ENCODE measurements at places on chromosomes 6 and 20.

- no peak for DNase-seq
Observed at GRCh38 chr6:117829594-117830319, 77.3 kb upstream of the SLC35F1 start.

DNA sequence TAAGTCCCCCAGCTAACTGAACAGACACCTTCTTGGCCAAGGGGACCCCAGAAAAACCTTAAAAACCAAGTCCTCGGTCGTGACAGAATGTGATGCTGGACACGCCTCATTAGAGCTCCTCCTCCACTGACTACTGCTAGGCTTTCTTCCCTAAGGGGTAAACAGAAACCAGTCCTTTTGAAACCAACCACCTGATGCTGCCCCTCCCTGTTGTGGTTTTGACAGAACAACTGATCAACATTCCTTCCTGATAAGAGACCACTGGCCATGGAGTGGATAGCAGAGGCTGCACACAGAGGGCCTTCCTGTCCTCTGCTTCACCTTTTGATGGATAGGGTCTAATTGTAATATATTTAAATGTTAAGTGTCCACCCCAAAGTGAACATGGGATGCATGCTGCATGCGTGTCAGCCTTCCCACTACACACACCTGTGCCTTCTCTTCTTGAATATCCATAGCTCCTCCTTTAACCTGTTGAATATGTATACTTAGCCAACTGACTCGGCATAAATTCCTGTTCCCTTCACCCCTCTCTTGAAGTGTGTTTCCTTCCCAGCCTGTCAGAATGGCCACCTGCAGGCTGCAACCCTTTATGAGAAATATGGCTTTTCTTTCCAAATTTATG is 27.9 kb upstream of the SLC2A12 start:
- no peak for DNase-seq

DNA sequence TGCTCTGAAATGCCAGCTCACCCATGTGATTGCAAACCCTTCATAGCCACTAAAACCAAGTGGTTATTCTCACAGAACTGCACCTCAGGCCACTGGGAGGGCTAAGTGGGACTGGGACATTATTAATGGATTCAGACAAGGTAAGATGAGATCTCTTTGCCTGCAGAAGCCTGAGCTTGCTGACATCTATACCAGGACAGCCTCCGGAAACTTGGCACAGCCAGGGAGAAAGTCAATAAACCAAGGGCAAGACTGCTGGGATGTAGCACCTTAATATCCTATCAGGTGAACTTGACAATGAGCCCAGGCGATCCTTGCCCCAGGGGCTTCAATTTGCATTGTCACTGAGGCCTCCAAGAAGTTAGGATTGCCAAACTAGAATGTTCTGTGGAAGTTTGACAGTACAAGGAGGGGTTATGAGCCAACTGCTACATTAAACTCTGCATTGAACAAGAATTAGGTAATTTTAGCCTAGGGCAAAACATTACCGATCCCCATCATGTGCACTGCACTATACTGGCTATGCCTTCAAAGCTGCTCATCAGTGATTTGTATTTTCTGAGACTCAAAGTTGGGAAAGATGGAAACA is 60.1 kb upstream of the RALGAPA2 start:
- DNase-seq = no peak

- no peak for DNase-seq
Observed at GRCh38 chr6:146211646-146212045, 182.8 kb downstream of the GRM1 start.

DNA sequence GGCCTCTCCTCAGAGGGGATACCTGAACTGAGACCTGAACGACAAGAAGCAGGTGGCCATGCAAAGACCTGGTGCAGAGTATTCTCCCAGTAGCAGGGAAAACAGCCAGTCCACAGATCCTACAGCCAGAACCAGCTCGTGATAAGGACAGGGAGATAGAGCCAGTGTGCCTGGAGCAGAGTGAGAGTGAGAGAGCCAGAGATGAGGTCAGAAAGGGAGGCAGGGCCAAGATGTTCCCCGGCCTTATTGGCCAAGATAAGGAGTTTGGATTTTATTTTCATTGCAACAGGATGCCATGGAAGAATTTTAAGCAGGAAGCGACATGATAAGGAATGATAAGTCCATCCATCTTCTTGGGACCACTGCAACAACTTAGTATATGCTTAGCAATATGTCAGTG is 111.8 kb downstream of the UBE3D start:
- DNase-seq = no peak

DNA sequence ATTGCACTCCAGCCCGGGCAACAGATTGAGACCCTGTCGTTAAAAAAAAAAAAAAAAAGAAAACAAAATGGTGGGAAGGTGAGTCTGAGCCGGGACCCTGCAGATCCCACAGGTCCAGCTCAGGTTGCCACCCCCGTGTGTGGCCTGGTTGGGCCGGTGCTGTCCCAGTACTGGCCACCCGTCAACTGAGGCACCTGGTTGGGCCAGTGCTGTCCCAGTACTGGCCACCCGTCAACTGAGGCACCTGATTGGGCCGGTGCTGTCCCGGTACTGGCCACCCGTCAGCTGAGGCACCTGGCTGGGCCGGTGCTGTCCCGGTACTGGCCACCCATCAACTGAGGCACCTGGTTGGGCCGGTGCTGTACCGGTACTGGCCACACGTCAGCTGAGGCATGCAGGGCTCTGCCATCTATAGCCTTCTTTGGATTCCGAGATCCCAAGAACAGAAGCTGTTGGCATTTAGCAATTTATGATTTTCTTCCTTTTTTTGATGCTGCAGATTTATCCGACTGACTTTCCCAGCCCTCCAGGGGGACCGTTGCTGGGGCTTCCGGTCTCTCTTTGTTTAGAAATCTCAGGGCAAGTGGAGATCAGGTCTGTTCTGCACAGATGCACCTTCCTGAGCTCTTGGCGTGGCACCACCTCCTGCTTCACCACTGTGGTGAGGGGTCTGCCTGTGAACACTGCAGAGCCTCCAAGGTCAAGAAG is 113.8 kb downstream of the SYCP2 start:
- no peak for DNase-seq

GRCh38 chr6:3899970-3900439 is 50.8 kb downstream of the FAM50B start:
- no peak for DNase-seq

- no peak for DNase-seq
Observed at GRCh38 chr20:3697588-3698305, 14.7 kb downstream of the SIGLEC1 start.

Measured in stimulated activated CD4-positive, alpha-beta T cell treated with anti-CD3 and anti-CD28 coated beads, Interleukin-4, amount 100 ng/mL, for 1 hour (primary cell).